ENCODE measurements at places on chromosomes 3 and 15. TPM values are rescaled to one million over a fixed set of nuclear protein-coding genes. Genes with fewer than 3 reads are reported as not detected.

CPN2 gene
- total RNA-seq, result not detected

TGM5 gene
- total RNA-seq, result not detected

CFAP161 gene
- not detected for total RNA-seq

SLCO2A1 gene
- under 0.01 TPM for total RNA-seq

PRSS50 gene
- total RNA-seq, result not detected

SLC7A14 gene
- total RNA-seq, result 6.8 TPM

ASB14 gene
- not detected for total RNA-seq

APBA2 gene
- total RNA-seq, result 27.8 TPM

NAALADL2 gene
- 19.2 TPM for total RNA-seq

CLDN16 gene
- under 0.01 TPM for total RNA-seq

ERC2 gene
- total RNA-seq, result 0.18 TPM

NDN gene
- 40.1 TPM for total RNA-seq

EPHB1 gene
- 0.36 TPM for total RNA-seq

TUSC7 gene
- not detected for total RNA-seq

HEMK1 gene
- 12.5 TPM for total RNA-seq

LMAN1L gene
- not detected for total RNA-seq

SNX22 gene
- under 0.01 TPM for total RNA-seq

PRKCI gene
- total RNA-seq, result 84.2 TPM

CRABP1 gene
- not detected for total RNA-seq

WDR49 gene
- not detected for total RNA-seq

OR5H14 gene
- not detected for total RNA-seq

NPAP1 gene
- not detected for total RNA-seq

CCR3 gene
- not detected for total RNA-seq

PROS1 gene
- total RNA-seq, result 1.6 TPM

MKRN2OS gene
- total RNA-seq, result not detected

ZPLD1 gene
- total RNA-seq, result under 0.01 TPM

All from IMR-90 (cell line).